Left renal cortex interstitium (tissue), 4 donors: ENCODE measurements at places on chromosomes 13 and 19. TPM values are rescaled to one million over a fixed set of nuclear protein-coding genes. Genes with fewer than 3 reads are reported as not detected.

- no peak for DNase-seq
Observed at GRCh38 chr13:44159633-44160279, 213.9 kb upstream of the SERP2 start.

The CCDC194 gene
- polyA plus RNA-seq = 0.96 TPM

DNA sequence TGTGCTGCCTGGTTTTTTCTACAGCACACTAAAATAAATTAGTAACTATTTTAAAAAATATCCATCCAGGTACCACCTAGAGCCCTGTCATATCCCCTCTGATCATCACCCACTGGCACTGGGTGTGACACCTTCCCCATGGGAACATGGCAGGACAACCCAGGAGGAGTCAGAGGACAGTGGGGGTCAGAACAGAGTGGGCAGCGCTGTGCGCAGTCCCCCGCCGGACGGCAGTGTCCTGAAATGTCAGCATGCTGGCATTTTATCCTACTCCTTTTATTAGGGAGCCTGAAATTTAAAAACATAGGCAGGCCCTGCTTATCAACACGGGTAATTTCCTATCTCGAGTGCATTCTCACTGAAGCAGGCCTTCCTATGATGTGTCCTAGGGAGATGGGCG is 42.1 kb upstream of the GAS6 start:
- no peak for DNase-seq

DNA sequence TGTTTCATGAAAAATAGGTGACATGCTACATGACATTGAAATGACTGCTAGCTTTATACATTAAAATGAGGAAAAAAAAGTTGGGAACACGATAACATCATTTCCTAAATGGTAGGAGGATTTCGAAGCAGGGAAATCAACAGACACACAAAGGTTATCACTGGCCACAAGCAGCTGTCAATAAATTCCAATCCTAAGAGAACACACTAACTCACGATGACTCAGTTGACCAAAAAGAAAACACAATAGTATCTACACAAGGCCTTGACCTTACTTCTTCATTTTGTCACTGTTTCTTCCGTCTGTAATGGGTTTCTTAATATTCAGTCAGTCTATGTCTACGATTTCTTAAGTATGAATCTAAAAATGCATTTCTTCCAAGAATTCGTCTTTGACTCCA is 36.5 kb downstream of the STARD13 start:
- no peak for DNase-seq

GRCh38 chr13:33911521-33911920 is 93.6 kb downstream of the RFC3 start:
- DNase-seq = no peak

- DNase-seq = no peak
Observed at GRCh38 chr13:21905486-21905885, 234.6 kb downstream of the FGF9 start.

DNA sequence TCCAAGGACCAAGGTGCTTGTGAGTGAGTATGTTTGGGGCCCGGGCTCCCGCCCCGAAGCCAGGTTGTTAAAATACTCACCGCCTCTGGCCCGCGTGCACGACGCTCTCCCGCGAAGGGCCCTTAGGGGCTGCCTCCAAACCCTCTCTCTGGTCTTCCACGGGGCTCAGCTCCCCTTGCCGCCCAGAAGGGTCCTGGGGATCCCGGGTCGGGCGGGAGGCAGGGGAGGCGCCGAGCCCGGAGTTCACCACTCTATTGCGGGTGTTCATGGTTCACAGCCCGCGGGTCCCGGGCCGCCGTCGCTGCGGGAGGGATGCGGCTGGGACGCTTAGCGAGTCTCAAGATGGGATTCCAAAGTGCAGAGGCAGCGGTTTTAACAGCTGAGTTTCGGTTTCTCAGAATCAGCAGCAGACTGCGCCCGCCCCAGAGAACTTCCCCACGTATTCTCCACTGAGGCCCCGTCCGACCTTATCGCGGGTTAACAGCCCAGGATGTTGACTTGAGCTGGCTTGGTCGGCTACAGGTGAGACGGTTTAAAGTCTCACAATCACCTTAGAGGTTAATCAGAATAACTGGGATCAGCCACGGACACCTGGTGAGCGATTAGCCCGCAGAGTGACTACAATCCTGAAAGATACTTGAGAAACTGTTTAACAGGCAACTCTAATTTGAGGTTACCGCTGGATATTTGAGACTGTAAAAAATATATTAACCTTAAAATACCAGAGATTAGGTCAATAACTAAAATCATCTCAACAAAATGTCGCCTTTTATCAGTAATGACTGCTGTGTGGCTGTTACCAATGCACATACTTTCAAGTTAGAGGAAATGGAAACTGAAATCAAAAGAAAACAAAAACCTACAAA is at the start of gene EPSTI1:
EPSTI1 (minus strand) TSS at position 344 of the 866 bp plus-strand sequence; CDS start at position 268, 76 bp downstream.
- no peak for DNase-seq

GRCh38 chr13:97030705-97031452 is 36.6 kb upstream of the OXGR1 start:
- DNase-seq = no peak

DNA sequence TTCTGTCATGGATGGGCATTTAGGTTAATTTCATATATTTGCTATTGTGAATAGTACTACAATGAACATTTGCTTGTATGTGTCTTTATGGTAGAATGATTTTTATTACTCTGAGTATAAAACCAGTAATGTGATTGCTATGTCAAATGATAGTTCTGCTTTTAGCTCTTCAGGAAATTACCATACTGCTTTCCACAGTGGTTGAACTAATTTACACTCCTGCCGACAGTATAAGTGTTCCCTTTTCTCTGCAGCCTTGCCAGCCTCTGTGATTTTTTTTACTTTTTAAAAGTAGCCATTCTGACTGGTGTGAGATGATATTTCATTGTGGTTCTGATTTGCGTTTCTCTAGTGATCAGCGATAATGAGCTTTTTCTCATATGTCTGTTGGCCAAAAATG is 6.5 kb downstream of the SIGLEC7 start:
- DNase-seq = no peak

GRCh38 chr19:6227936-6228325 is 51.8 kb downstream of the MLLT1 start:
- DNase-seq = no peak

- no peak for DNase-seq
Observed at GRCh38 chr13:59774491-59774971, 389.2 kb downstream of the DIAPH3 start.

The LAIR2 gene
- polyA plus RNA-seq = not detected

DNA sequence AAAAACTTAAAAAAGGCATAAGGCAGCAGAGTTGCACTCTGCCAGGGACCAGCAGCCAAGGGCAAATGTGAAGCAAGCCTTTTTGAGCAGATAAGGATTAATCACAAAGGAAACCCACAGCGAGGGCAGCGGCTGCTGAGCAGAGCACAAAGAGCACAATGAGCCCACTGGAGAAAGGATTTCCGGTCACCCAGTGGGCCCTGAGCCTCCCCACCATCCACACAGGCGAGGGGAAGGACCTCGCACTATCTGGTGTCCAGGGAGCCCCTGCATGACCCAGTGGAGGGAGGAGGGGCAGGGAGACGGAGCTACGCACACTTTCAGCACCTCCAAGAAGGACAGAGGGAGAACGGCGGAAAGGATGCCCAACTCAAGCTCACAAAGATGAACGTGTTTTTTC is 40.0 kb downstream of the COL4A1 start:
- DNase-seq = no peak

GRCh38 chr13:110211046-110211445 is 95.9 kb downstream of the COL4A1 start:
- DNase-seq = no peak

- no peak for DNase-seq
Observed at GRCh38 chr19:46984077-46985010, 35.3 kb upstream of the NPAS1 start.

- DNase-seq = peak; percentile 53
Observed at GRCh38 chr13:42110410-42111155, 62.1 kb downstream of the DGKH start.

The TMEM255B gene
- 7.9 TPM for polyA plus RNA-seq

The IZUMO2 gene
- 0.16 TPM for polyA plus RNA-seq

DNA sequence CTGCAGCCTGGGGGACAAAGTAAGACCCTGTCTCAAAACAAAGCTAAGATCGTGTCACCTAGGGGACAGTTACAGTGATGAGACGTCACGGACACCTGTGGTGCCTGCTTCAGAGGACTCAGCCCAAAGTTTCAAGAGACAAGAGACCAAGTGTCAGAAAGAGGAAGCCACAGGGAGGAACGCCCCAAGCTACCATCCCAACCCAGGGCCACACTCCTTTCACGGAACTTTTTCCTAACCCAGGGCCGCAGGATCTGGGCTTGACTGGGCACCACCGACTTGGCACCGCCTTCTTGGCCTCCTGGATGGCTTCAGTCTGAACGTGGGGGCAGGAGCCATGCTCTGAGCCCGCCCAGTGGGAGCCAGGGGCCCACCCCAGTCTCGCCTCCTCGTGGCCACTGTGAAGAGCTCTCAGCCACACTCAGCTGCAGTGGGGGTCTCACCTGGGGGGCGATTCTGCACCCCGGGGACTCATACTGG is 8.5 kb downstream of the MOB3A start:
- DNase-seq = no peak

GRCh38 chr19:28990522-28990921 is 222.4 kb downstream of the UQCRFS1 start:
- no peak for DNase-seq

DNA sequence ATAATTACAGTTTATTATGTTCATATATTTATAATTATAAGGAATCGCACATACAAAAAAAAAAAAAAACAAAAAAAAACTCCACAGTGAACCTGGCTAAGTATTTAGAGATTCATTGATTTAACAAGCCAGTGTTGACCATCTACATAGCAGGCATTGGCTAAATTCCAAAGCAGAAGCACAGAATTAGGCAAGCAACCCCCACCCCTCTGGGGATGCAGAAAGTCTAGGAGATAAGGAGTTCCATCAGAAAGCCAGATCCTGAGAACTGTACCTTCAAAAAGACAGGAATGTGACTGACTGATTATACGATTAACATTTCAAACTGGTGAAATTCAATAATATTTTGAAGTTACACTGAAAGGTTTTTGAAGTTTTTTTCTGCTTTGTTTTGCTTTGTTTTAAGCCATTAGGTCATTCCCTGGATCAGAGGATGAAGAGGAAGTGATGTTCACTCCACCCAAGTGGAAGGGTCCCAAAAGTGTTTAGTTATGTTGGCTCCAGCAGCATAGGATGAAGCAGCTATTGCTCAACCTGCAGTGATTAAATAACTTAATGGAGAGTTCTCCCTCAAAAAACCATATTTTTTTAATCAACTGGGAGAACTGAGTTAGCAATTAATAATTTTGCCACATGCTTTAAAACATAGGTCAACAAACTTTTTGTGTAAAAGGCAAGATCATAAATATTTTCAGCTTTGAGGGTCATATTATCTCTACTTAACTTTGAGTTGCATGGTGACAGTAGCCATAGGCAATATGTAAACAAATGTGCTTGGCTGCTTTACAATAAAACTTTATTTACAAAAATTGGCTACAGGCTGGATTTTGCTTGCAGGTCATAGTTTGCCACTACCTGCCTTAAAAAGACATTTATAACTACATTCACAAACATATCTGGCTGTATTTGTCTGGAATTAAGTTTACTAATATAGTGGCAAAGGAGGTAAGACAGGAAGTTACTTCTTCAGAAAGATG is 49.6 kb downstream of the DOCK9 start:
- no peak for DNase-seq
